ENCODE measurements at places on chromosomes 1 and 21.
A peak's percentile ranks its signal among the peaks of the same experiment; 100 is the strongest.

GRCh38 chr1:107415241-107415640 is 274.4 kb downstream of the NTNG1 start:
- no peak for DNase-seq
- H3K27me3 ChIP-seq = peaks cover 2% of the 10 kb centered on the region
- H3K4me3 ChIP-seq = no peak overlapping the region
- no peak overlapping the region for H3K27ac ChIP-seq
- no peaks in the 10 kb centered on the region for H3K4me1 ChIP-seq

- H3K4me3 ChIP-seq = no peak overlapping the region
- peak overlapping the region; percentile 21 for H3K27ac ChIP-seq
- H3K27me3 ChIP-seq = no peaks in the 10 kb centered on the region
- peaks cover 7% of the 10 kb centered on the region for H3K4me1 ChIP-seq
Measured at GRCh38 chr1:225754940-225755641, 22.5 kb upstream of the SRP9 start.

- H3K27me3 ChIP-seq = peaks cover 6% of the 10 kb centered on the region
- H3K4me3 ChIP-seq = no peak overlapping the region
- H3K4me1 ChIP-seq = no peaks in the 10 kb centered on the region
- no peaks in the 10 kb centered on the region for H3K36me3 ChIP-seq
Measured at GRCh38 chr1:205417870-205418635, 3.8 kb downstream of the LEMD1 start.

- peaks cover 9% of the 10 kb centered on the region for H3K4me1 ChIP-seq
- no peaks in the 10 kb centered on the region for H3K36me3 ChIP-seq
- peak; percentile 21 for DNase-seq
- peaks cover 53% of the 10 kb centered on the region for H3K27me3 ChIP-seq
- H3K27ac ChIP-seq = no peak overlapping the region
Measured at GRCh38 chr21:32413697-32414578, 1.4 kb downstream of the EVA1C start.

DNA sequence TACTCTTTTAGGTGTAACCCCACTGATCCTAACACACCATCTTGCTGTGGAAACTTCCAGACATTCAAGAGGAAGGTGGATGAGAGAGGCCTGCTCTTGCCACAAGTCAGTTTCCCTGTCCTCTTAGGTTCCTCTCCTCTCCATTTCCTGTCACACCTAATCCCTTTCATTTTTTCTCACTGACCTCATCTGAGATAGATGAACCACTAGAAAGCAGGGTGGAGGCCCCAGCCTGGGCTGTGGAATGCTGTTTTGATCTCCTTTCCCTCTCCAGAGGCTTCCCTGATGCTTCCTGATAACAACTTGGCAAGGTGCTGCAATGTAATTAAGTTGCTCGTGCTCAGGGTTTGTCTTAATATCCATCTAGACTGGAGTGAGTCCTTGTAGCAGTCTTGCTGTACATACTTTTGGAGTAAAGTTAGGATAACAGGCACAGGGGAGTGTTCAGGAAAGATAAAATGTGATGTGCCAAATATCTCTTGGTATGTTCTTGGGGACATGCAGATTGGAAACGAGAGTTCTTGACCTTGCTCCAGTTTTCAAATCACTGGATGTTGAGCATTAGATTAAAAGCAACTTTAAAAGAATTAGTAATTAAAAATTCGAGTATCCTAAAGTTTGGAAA is 11.2 kb downstream of the LRRC42 start:
- H3K4me1 ChIP-seq = peaks cover 13% of the 10 kb centered on the region
- peak overlapping the region; percentile 77 for H3K27ac ChIP-seq
- H3K4me3 ChIP-seq = no peak overlapping the region
- no peaks in the 10 kb centered on the region for H3K27me3 ChIP-seq
- peak; percentile 72 for DNase-seq
- peaks cover 41% of the 10 kb centered on the region for H3K36me3 ChIP-seq

- no peak overlapping the region for H3K4me3 ChIP-seq
- H3K36me3 ChIP-seq = no peaks in the 10 kb centered on the region
- H3K27me3 ChIP-seq = no peaks in the 10 kb centered on the region
- H3K4me1 ChIP-seq = no peaks in the 10 kb centered on the region
- no peak overlapping the region for H3K27ac ChIP-seq
Measured at GRCh38 chr1:74689621-74690363, 16.2 kb upstream of the ERICH3 start.

- no peaks in the 10 kb centered on the region for H3K36me3 ChIP-seq
- DNase-seq = no peak
- no peak overlapping the region for H3K4me3 ChIP-seq
- no peak overlapping the region for H3K27ac ChIP-seq
- no peaks in the 10 kb centered on the region for H3K4me1 ChIP-seq
- H3K27me3 ChIP-seq = no peaks in the 10 kb centered on the region
Measured at GRCh38 chr21:26595971-26596370, 22.9 kb upstream of the CYYR1 start.

GRCh38 chr21:45862543-45863207 is 118.9 kb upstream of the COL6A1 start:
- DNase-seq = no peak
- H3K27me3 ChIP-seq = no peaks in the 10 kb centered on the region
- no peak overlapping the region for H3K27ac ChIP-seq
- no peak overlapping the region for H3K4me3 ChIP-seq
- H3K4me1 ChIP-seq = no peaks in the 10 kb centered on the region
- H3K36me3 ChIP-seq = no peaks in the 10 kb centered on the region

- peaks cover 21% of the 10 kb centered on the region for H3K36me3 ChIP-seq
- no peaks in the 10 kb centered on the region for H3K27me3 ChIP-seq
- no peak for DNase-seq
- H3K4me3 ChIP-seq = no peak overlapping the region
- no peak overlapping the region for H3K27ac ChIP-seq
- H3K4me1 ChIP-seq = no peaks in the 10 kb centered on the region
Measured at GRCh38 chr21:33238565-33239255, 9.0 kb downstream of the IFNAR2 start.

GRCh38 chr1:16913833-16914662 is 7.7 kb upstream of the CROCC start:
- H3K27me3 ChIP-seq = no peaks in the 10 kb centered on the region
- peak overlapping the region; percentile 60 for H3K27ac ChIP-seq
- peaks cover 7% of the 10 kb centered on the region for H3K4me1 ChIP-seq
- no peaks in the 10 kb centered on the region for H3K36me3 ChIP-seq
- DNase-seq = peak; percentile 99
- H3K4me3 ChIP-seq = peak overlapping the region; percentile 69

DNA sequence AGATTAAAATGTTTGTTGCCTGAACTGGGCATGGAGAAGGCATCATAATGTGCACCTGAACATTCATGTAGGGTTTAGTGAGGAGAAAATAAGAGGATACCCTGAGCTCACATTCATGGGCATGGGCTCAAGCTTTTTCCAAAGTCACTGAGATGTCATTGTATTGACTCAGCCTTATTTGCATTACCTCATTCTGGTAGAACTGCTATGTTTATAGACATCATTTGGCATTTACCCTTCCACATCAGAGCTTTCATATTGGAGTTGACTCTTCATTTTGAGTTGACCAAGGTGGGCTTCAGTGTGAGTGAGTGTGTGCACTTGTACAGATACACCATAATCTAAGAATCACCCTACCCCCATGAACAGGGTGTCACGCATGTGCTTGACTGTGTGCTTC is 143.2 kb downstream of the PBX1 start:
- H3K27me3 ChIP-seq = no peaks in the 10 kb centered on the region
- no peak for DNase-seq
- peaks cover 26% of the 10 kb centered on the region for H3K4me1 ChIP-seq
- peaks cover 2% of the 10 kb centered on the region for H3K36me3 ChIP-seq

GRCh38 chr21:39319251-39319756 is 5.9 kb upstream of the BRWD1 start:
- peaks cover 5% of the 10 kb centered on the region for H3K4me1 ChIP-seq
- no peaks in the 10 kb centered on the region for H3K36me3 ChIP-seq
- no peak for DNase-seq
- no peaks in the 10 kb centered on the region for H3K27me3 ChIP-seq

- no peak overlapping the region for H3K27ac ChIP-seq
- no peaks in the 10 kb centered on the region for H3K4me1 ChIP-seq
- H3K36me3 ChIP-seq = no peaks in the 10 kb centered on the region
- H3K27me3 ChIP-seq = no peaks in the 10 kb centered on the region
- DNase-seq = no peak
Measured at GRCh38 chr1:117662667-117663066, 56.8 kb downstream of the TENT5C start.

- H3K4me1 ChIP-seq = peaks cover 12% of the 10 kb centered on the region
- H3K27me3 ChIP-seq = no peaks in the 10 kb centered on the region
- no peaks in the 10 kb centered on the region for H3K36me3 ChIP-seq
- H3K4me3 ChIP-seq = no peak overlapping the region
- H3K27ac ChIP-seq = no peak overlapping the region
Measured at GRCh38 chr1:207318072-207318619, 3.3 kb upstream of the CD55 start.

DNA sequence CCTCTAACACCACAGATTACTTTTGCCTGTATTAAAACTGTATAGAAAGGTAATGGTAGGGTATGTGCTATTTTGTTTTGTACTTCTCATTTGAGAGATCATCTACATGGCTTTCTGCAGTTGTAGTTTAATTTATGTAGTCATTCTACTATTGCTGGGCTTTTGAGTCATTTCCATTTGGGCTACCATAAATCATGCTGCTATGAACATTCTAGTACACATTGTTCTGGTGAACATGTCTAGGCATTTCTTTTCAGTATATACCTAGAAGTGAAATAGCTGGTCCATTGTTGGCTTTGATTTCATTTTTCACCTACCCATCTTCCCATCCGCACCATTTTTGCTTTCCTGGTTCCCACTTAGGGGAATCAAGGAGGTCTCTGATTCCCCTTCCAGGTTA is 18.7 kb downstream of the EDN2 start:
- peak overlapping the region; percentile 50 for H3K27ac ChIP-seq
- DNase-seq = no peak
- H3K4me3 ChIP-seq = no peak overlapping the region
- peaks cover 65% of the 10 kb centered on the region for H3K4me1 ChIP-seq
- no peaks in the 10 kb centered on the region for H3K27me3 ChIP-seq

DNA sequence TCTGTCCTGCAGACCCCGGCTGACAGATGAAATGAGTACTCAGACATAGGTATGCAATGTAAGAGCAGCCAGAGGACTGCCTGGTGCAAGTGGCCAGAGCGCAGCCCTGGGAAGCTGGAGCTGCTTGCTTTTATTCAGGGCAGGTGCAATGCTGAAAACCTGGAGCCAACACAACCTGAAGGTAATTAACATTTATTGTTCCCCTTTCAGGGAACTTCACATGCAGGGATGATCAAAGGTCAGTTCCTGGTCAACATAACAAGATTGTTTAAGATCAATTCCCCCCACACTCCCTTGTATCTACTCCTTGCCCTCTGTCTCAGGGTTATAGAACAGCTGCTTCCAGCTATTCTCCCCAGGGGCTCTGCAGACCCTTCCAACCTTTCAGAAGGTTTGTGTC is 48.7 kb upstream of the PRELP start:
- peak overlapping the region; percentile 51 for H3K4me3 ChIP-seq
- H3K36me3 ChIP-seq = no peaks in the 10 kb centered on the region
- peak; percentile 87 for DNase-seq
- peak overlapping the region; percentile 93 for H3K27ac ChIP-seq

GRCh38 chr1:149997585-149998262 is 12.8 kb downstream of the OTUD7B start:
- no peaks in the 10 kb centered on the region for H3K4me1 ChIP-seq
- H3K27me3 ChIP-seq = no peaks in the 10 kb centered on the region
- peaks cover 7% of the 10 kb centered on the region for H3K36me3 ChIP-seq
- H3K27ac ChIP-seq = no peak overlapping the region
- DNase-seq = no peak
- H3K4me3 ChIP-seq = no peak overlapping the region

DNA sequence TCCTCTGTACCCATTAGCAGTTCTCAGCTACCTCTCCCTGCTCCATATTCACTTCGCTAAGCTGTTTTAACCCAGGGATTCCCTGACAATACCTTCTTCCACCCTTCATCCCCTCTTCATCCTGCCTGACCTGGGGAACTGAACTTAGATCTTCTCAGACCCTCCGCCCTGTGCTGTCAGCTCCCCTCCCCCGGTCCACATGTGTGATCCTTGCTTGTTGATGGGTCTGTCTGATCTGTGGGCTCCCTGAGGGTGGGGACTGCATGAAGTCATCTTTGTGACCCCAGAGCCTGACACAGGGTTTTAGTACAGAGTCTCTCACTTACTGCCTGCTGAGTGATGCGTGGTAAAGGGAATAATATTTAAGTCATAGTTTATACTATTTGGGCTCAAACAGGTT is 11.8 kb downstream of the CHAF1B start:
- H3K36me3 ChIP-seq = peaks cover 9% of the 10 kb centered on the region
- H3K27ac ChIP-seq = no peak overlapping the region
- no peak overlapping the region for H3K4me3 ChIP-seq
- no peak for DNase-seq
- no peaks in the 10 kb centered on the region for H3K27me3 ChIP-seq
- H3K4me1 ChIP-seq = no peaks in the 10 kb centered on the region

GRCh38 chr21:43687566-43688399 is 28.4 kb downstream of the RRP1B start:
- H3K27me3 ChIP-seq = no peaks in the 10 kb centered on the region
- no peak overlapping the region for H3K4me3 ChIP-seq
- peaks cover 88% of the 10 kb centered on the region for H3K36me3 ChIP-seq
- DNase-seq = no peak

All from large intestine (tissue), 12 donors.